ENCODE measurements at places on chromosomes 12 and 14.

DNA sequence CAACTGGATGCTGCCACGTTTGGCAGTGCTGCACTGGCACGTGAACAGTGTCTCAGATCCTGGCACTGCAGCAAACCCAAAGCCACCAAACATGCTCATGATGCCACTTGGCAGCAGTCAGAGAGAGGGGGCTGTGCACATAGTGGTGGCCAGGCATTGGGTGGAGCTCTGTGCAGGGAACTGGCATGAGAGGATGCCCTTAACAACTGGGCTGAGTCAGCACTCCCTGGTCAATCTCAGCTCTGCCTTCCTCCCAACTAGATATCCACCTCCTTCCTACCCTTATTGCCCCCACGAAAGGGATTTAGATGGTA is 37.0 kb downstream of the ZFHX2 start:
- DNase-seq = no peak

GRCh38 chr12:47822863-47823262 is 3.2 kb upstream of the HDAC7 start:
- DNase-seq = no peak

- DNase-seq = no peak
Observed at GRCh38 chr14:100701314-100701713, 25.4 kb upstream of the DLK1 start.

- no peak for DNase-seq
Observed at GRCh38 chr12:114767906-114768722, 84.1 kb upstream of the TBX3 start.

GRCh38 chr14:23935158-23935557 is 18.4 kb upstream of the DHRS4 start:
- DNase-seq = no peak

DNA sequence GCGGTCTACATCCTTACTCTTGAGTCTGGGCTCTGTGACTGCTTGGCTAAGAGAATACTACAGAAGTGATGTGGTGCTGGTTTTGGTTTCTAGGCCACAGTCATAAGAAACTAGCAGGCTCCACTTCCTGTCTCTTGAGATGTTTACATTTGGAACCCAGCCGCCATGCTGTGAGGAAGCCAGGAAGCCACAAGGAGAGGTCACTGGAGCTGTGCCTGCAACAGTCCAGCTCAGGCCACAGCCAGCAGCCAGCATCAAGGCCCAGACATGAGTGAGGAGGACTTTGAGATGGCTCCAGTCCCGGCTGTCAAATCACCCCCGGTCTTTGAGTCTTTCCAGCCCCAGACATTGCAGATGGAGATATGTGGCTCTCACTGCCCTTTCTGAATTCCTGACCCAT is 12.9 kb upstream of the FAM181A start:
- no peak for DNase-seq

DNA sequence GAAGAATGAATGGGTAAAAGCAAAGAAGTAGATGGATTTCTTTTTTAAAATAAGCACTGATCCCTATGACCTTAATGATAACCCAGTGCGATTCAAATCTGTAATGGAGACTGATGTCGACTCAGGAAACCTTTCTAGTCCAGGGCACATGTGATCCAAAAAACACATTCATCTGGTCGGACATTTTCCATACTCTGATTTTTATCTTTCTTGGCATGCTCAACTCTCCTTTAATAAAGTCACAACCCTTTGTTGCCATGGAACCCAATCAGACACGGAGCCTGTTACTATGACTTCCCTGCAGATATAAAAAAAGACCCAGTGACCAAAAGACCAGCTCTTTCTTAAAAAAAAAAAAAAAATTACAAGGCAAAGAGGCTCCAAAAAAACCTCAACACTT is 27.9 kb downstream of the TMCC3 start:
- no peak for DNase-seq

DNA sequence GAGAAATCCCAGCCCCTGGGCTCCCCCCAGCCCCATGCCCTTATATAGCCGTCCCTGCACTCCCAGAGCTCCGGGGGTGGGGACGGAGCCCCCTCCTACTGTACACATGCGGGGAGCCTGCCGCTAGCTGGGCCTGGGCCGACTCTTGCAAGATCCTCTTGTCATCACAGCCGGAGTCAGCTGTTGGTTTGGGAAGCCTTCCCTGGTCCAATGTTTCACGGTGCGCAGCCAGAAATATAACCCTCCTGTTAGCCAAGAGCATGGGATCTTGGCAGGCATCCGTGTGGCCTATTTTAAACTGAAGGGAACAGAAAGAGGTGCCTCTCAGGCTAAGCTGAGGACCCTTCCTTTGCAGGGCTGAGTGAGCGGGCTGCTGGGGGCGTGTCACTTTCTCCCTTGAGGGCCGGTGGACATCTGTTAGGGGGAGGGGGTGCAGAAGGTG is 175.3 kb downstream of the TSPAN9 start:
- no peak for DNase-seq

- no peak for DNase-seq
Observed at GRCh38 chr12:94623161-94623920, 27.0 kb downstream of the TMCC3 start.

GRCh38 chr12:32903763-32904162 is 7.2 kb upstream of the PKP2 start:
- no peak for DNase-seq

- no peak for DNase-seq
Observed at GRCh38 chr12:48075832-48076231, 30.0 kb downstream of the SENP1 start.

- DNase-seq = no peak
Observed at GRCh38 chr14:23646648-23647549, 10.7 kb downstream of the DHRS2 start.

GRCh38 chr14:59939828-59940227 is 19.9 kb downstream of the LRRC9 start:
- no peak for DNase-seq

DNA sequence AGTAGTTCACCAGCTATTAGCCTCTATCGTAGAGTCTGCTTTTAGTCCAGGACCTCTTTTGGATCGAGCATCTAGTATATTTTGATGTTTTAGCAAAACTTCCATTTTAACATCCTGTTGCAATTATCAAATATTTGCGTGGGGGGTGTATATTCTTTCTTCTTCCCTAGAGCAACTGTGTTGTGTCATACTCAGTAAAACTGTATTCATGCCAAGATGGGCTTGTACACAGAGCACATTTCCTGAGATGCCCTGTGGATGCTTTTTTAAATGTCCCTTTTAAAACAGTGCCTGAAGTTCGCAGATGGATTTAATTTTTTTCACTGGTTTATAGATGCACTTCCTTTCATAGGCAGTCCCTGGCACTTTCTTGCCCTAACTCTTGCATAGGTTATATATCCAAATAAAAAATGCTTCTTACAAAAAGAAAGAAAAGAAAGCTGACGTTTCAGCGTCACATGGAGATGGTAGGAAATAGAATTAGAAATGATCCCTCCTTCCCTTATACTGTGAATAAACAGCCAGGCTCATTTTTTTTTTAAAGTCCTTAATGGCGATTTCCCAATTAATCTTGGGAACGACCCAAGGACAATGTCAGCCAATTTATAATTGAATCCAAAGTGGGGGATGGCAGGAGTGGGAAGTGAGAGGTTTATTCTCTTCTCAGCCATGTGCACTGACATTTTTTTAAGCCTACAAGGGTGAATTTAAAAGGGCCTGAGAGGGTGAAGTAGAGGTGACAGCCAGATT is 247.0 kb downstream of the SLC41A2 start:
- no peak for DNase-seq

DNA sequence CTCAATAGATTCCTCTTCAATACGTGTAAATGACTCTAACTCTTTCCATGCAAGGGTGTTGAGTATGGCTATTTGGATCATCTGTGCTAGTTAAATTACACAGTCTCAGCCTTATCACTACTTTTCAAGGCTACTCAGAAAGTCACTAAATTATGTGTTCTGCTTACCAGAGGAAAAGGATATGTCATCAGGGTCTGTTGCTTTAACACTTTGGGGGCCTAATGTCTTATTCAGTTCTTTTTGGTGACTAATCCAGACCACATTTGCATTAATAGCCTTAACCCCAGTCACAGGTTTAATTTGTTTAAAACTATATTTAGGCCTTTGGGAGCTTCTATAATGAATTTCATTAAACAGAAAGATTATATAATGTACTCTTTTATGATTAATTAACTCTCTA is 649.3 kb downstream of the RPS29 start:
- no peak for DNase-seq

All from NCI-H510A treated with DMSO at 0.1 percent for 48 hours (cell line).